ENCODE measurements at places on chromosomes 1 and 21.
A peak's percentile ranks its signal among the peaks of the same experiment; 100 is the strongest.

DNA sequence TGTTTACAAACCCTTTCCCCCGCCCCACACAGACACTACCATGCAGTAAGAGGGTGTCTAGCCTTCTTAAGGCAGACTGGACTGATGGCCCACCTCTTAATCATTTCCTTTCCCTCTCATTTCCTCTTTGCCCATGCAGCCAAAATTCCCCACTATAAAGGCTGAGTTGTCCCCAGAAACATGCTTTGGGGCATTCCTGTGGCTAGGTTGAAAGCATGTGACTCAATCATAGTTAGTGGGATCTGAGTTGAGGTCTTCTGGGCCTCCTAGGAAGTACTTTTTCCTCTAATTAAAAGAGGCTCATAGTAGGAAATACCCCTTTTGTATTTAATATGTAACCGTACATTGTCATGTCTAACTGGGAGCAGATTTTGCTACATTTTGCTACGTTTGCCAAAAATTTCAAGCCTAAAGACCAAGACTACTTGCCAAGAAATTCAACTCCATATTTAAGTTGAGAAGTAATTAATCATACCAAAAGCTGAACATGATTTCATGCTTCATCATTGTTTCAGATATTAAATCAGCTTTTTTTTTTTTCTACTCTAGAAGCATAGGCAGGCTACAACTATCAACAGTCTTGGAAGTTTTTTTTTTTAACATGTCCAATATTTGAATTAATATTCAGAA, 174.7 kb downstream of the ADGRL4 start:
- DNase-seq = no peak

- no peak for DNase-seq
Measured at GRCh38 chr1:212622906-212623305, 14.3 kb downstream of the ATF3 start.

DNA sequence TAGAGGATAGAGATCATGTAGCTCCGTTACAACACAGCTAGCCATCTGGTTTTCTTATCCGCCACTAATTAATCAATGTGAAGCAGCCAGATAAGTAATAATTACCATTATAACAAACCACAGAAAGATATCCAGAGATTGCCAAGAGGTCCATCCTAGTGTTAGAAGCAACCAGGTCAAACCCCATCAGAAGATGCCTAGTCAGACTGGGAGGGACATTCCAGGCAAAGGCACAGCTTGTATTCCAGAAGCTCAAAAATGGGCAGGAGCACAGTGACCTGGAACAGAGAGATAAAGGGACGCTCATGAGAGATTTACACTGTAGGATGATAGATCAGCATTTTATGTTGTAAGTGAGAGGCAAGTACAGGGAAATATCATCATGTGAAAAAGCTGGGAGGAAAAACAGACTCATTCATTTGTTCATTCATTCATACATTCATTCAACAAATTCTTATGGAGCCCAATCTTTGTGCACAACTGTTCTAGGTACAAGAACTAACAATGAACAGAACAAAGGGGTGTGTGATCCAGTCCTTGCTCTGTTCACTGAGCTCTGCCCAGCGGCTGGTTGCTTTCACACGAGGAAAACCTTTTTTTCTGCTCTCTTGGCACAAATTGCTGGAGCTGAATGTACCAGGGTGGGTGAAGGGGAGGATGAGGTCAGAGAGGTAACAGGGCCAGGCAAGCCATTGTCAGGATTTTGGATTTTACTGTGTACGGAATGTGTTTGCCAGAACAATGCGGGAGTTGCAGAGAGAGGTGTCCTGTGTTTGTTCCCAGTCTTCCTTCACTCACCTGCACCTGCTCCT, 240.8 kb upstream of the FGGY start:
- DNase-seq = no peak

DNA sequence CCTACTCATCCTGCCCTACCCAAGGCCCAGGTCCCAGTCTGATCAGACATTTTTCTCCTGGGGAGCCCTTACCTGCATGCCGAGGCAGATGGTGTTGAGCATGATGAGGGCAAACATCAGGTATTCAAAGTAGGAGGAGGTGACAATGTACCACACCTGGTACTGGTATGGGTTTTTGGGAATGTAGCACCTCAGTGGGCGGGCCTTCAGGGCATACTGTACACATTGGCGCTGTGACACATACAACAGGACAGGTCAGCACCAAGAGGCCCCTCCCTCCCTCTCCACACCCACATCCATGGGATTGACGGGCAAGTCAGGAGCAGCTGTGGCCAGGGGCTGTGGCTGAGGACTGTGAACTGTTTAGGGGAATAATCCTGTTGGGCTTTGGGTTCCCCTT, 37.1 kb upstream of the KIF21B start:
- no peak for DNase-seq

GRCh38 chr1:109138358-109138757, 24.4 kb downstream of the ELAPOR1 start:
- DNase-seq = no peak

DNA sequence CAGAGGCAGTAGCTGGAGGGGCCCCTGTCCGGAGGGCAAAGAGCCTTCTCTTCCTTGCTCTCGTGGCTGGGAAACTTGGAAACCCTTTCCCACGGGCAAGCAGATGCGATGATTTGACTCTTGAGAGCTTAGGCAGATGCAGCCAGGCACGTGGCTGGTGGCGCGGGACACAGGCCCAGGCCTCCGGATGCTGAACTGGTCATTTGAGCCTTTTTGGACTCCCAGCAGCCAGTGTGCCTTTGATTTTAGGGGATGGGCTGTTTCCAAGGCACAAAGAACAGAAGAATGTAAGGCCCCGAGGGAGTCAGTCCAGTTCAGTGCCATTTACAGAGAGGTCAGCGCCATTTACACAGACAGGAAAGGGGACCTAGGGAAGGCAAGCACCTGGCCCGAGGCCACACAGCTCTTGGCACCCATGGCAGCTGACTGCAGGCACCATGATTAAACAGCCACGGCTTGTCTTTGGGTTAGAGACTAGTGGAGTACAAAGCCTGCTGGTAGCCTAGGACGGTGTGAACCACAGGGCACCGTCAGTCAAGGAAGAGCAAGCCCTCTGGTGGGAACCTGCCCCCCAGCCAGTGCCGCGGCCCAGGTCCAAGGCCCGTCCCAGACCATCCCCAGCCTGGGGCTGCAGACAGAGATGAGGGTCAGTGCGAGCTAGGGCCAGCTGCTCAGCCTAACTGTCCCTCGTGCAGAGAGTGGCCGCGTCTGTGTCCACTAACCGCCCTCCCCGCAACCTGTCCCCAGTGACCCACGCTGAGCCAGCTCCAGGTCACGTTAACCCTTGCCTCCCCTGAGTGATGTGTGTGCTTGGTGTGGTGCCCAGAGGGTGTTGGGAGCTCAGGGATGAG, 20.4 kb upstream of the CCDC27 start:
- DNase-seq = no peak

GRCh38 chr1:101291562-101292380, 55.0 kb downstream of the S1PR1 start:
- DNase-seq = no peak

GRCh38 chr1:67571406-67571805, 113.6 kb upstream of the GADD45A start:
- DNase-seq = no peak

GRCh38 chr21:25722631-25723030, 12.1 kb downstream of the ATP5PF start:
- DNase-seq = no peak

- no peak for DNase-seq
Measured at GRCh38 chr1:170533298-170533697, 1.3 kb downstream of the GORAB start.

- DNase-seq = no peak
Measured at GRCh38 chr1:107831921-107832320, 133.1 kb downstream of the VAV3 start.

DNA sequence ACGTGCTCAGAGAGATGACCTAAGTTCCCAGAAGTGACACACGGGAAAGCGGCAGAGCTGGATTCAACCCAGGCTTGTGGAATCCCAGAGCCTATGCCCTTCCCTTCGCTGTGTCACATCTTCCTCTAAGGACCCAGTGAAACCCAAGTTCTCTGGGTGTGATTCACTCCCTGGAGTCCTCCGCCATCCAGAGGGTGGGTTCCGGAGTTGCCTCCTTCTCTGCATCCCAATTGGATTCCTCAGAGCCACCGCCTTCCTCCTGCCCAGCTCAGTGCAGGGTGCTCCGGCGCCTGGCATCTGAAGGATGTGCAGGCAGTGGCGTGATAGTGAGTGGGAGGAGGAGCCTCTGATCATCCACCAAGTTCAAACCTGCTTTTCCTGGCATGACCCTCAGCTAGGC, 20.7 kb upstream of the RCC2 start:
- no peak for DNase-seq

DNA sequence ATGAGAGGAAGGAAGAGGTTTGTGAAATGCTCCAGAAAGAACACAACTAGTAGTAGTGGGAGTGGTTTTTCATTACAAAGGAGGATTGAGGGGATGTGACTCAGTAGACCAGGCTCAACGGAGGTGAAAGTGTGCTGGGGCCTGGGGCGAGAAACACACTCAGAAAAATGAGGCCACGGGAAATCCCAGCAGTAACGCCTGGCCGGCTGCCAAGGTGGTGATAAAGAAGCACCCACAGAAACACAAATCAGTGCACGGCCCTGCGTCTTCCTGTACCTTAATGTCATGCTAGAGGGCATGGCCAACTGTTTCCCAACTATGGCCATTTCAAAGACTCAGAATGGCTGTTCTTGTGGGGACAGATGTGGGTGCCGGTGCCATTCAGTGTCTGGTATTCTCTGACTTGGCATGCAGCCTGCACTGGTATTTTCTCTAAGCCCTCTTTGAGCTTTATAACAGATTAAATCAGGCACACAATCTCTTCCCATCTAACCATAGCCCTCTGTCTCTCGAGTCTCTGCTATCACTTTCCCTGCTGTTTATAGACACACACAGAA, 38.2 kb downstream of the URB2 start:
- peak; percentile 77 for DNase-seq

DNA sequence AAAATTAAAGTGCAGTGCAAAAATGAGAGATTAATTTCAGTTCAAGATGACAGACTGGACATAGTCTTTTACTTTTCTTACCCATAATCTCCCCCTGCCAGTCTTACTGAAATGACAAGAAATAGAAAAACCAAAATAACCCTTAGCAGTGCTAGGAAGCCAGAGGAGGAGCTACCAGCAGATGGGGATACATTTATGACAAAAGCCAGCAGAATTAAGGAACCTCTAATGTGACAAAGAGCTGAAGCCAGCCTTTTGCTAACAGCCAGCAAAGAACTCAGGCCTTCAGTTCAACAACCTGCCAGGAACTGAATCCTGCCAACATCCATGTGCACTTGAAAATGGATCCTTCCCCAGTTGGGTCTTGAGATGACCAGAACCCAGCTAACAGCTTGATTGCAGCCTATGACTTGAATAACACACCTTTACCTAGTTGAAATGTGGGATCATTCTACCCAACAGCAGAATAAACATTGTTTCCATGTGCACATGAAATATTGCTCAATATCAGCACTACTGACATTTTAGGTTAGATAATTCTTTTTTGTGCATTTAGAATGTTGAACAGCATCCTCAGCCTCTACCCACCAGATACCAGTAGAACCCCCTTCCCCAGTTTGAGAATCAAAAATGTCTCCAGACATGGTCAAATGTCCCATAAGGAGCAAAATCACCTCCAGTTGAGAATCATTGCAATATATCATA, 7.9 kb upstream of the TRAF5 start:
- DNase-seq = no peak

All from stimulated activated CD4-positive, alpha-beta T cell treated with anti-CD3 and anti-CD28 coated beads, Interleukin-1b, Interleukin-23, amount 100 ng/mL, for 24 hours (primary cell).